ENCODE measurements at places on chromosomes 6 and 20. TPM values are rescaled to one million over a fixed set of nuclear protein-coding genes. Genes with fewer than 3 reads are reported as not detected.

- no peak for DNase-seq
These were observed 67.1 kb downstream of the REPS1 start for GRCh38 chr6:138920906-138921305.

DNA sequence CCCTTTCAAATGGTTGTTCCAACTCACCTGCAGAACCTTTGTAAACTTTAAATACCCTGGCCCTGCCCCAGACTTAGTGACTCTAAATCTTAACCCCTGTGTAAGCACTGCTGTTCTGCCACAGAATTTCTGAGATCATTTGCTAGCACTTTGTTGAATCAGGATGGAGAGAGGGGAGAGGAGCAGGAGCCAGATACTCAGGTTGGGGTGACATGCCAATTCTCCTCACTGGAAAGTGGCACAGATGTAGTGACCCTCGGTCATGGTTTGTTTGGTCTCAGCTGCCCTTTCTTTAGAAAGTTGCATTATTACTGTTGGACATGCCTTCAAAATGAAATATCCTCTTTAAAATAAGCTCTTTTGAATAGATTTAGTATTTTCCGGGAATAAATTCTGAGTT, 168.0 kb downstream of the ZFAND3 start:
- no peak for DNase-seq

DNA sequence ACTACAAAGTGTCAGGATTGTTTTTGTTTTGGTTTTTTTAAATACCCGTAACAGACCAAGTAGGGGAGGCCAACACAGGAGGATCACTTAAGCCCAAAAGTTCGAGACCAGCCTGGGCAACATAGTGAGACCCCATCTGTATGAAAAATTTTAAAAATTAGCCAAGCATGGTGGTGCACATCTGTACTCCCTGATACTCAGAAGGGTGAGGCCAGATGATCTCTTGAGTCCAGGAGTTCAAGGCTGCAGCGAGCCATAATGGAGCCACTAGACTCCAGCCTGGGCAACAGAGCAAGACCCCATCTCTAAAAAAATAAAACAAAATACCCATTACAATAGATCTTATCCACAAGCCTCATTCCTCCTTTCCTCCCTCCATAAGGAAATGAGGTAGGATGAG, 28.7 kb upstream of the TM9SF4 start:
- DNase-seq: no peak

The PARD6B gene
- polyA plus RNA-seq: 3.1 TPM

GRCh38 chr6:24848461-24848860, 49.7 kb upstream of the ARMH2 start:
- DNase-seq: no peak

GRCh38 chr6:72712910-72713309, 91.0 kb downstream of the KCNQ5 start:
- DNase-seq: no peak

The LY6G6D gene
- polyA plus RNA-seq: not detected

The HLA-DMB gene
- 3.0 TPM for polyA plus RNA-seq

- no peak for DNase-seq
These were observed 140.5 kb upstream of the OPRM1 start for GRCh38 chr6:153898360-153899059.

DNA sequence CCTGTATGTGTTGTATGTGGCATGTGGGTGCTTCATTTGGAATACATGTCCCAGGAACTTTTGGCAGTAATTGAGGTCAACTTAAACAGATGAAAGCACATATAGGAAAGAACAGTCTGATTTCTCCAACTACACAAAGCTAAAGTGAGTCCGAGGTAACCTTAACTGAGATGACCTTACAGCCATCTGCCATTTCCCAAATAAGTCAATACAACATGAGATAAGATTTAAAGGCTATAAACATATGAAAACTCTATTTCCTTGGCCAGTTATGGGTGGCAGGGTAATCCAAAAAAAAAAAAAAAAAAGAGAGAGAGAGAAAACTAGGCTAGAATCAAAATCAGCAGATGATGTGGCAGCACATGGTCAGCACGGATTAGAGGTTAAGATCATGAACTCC, 1068.3 kb downstream of the KHDRBS2 start:
- DNase-seq: no peak

DNA sequence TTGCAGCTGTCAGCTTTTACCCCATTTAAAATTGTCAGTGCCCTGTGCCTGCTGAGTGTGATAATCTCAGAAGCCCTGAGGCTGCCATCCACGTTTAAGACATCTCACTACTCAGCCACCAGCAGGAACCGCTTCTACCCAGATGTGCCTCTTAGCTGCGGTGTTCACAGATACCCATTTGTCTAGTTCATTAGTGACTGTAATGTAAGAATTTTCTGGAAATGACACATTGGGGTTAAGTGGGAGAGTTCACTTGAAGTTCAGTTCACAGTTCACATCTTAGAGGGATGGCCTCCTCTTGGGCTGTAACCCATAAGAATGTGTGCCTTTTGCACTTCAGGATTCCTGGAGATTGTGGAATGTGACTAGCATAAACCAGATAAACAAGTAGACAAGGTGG, 477.7 kb downstream of the BTBD3 start:
- DNase-seq: no peak

Measured in A549 (cell line).